ENCODE measurements at places on chromosomes 3 and 15. TPM values are rescaled to one million over a fixed set of nuclear protein-coding genes. Genes with fewer than 3 reads are reported as not detected.
A peak's percentile ranks its signal among the peaks of the same experiment; 100 is the strongest.

The PPP4R2 gene
- 68.0 TPM for total RNA-seq

The YEATS2 gene
- total RNA-seq: 19.0 TPM

DNA sequence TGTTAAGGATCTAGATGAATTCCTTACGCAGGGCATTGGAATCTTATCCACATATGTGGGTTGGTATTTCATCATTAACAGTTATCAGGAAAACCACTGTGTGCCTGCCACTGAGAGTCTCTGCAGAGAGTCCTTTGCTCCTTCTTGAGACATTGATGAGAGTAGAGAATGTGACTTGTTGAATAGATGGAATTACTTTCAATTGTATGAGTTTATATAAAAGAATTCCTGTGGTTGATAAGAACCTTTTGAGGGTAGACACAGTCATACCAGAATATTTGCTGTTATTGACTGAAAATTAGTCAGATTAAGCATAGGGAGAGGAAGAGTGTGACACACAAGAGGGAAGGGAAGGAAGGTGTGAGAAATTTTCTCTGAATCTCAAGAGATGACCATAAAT is 30.8 kb downstream of the ARHGEF26 start:
- no peak for DNase-seq

DNA sequence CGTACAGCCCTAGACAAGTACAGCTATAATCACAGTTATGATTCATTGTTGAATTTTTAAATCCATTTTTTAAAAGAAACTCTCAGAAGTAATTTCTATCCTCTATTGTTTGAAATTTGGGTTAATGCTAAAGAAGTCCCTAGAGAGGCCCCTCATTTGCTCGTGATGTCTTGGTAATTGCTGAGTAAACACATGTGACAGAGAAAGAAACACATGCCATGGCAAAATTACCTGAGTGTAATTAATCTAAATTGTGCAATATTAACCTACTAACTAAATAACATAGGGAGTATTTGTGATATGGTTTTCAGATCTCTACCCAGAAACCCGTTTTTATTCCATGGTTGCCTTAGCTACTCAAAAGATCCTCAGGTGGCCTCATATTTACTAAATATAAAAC is 10.8 kb downstream of the NEK10 start:
- no peak for DNase-seq

The ITIH4 gene
- 0.68 TPM for total RNA-seq

The KIF7 gene
- total RNA-seq: 26.1 TPM

- DNase-seq: no peak
Measured at GRCh38 chr3:4398941-4399245, 68.2 kb downstream of the SUMF1 start.

The QRICH1 gene
- 110 TPM for total RNA-seq

DNA sequence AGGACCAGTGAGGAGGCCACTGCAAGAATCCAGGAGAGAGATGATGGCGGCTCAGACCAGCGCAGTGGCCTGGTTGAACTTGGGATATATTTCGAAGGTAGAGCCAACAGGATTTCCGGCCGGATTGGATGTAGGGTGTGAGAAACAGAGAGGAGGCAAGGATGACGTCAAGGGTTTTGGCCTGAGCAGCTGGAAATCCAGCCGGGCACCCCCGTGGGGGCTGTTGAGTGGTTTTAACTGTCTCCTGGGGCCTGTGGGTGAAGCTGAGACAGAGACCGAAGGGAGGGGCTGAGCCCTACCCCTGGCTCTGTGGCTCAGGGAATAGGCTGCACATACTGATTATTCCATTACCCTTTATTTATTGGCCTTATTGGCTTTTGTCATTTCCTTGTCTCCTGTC is 45.7 kb downstream of the EXOG start:
- DNase-seq: no peak

The INSYN1 gene
- total RNA-seq: 1.2 TPM

DNA sequence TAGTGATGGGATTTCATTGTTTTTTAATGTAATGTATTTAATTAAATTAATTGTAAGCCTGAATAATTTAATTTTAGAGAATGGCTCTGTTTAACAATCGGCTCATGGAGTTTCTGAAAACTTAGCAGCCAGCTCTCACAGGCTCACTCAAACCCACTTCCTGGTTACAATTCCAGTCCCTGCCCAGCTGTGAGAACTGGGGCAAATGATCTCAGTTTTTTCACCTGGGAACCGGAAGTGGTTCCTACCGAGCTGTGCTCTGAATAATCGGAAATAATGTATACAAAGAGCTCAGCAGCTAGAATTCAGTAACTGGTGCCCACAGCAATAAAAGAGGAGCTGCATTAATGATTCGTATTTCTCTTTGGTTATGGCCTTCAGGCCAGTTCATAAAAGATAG is 244.3 kb upstream of the MCTP2 start:
- DNase-seq: no peak

- no peak for DNase-seq
Measured at GRCh38 chr3:33089515-33089914, 7.4 kb downstream of the GLB1 start.

The FBXL2 gene
- total RNA-seq: 11.8 TPM

The ACTC1 gene
- total RNA-seq: 22.1 TPM

DNA sequence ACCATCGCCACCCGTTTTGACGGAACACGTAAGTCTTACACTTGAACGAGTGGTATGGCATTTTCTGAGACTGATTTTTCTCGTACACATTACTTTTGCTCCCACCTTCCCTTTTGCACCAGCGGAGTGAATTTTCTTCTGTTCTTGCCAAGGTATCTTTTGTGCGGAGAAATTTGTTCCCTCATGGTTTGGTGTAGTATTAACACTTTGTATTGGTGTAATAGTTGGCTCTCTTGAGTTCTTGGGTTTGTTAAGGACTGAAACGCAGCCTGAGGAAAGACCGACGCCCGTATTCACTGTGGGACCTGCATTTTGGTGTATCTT is 420 bp downstream of the KCNH8 start:
- DNase-seq: no peak

DNA sequence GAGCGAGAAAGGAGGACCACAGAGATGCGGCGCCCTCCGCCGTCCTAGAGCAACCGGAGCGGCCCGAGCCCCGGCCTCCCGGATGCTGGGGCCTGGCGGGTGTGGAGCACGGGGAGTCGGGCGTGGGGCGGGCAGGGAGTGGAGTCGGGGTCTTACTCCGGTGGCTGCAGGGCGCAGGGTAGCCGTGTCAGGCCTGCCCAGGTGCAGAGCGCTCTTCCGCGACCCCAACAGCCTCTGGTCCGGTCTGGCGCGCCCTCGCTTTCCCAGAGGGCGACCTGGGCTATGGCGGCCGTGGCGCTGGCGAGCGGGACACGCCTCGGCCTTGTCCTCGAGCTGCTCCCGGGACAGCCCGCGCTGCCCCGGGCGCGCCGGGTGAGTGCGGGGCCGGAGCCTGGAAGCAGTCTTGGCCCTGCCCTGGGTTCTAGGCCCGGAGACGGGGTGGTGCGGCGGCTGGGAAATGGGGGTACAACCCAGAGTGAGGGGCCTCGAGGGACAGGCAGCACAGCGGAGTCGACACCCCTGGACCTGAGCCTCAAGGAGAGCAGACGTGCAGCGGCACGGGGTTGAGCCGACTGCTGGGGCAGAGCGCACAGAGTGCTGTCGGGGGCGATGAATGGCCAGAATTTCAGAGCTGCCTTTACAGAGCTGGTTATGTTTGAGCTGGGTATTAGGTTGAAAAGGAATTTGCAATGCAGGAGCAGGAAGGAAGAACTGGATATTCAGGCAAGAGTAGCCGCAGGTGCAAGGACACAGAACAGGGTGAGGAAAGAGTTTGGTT is at the start of gene ZNF662:
Gene ZNF662, plus strand, starts transcription at position 73 of the 778 bp plus-strand sequence. CDS start 1,973 bp downstream, outside the sequence.
- no peak for DNase-seq

DNA sequence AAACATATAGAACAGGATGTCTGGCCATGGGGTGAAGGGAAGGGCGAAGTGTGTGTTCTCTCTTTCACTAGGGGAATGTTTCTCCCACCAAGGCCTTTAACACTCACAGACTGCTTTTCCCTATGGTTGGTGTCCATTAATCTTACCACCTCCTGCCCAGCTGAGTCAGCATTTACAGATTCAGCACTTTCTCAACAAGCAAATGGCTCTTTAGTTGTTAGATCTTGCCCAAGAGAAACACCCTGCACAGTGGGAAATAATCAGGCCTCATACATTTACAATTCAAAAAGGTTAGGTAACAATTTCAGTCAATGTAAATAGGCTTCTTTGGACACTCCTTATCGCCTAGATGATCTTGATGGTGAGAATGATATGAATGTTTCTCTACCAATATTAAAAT is 418.2 kb downstream of the EPHA3 start:
- DNase-seq: no peak

- DNase-seq: no peak
Measured at GRCh38 chr3:30581067-30581585, 25.3 kb upstream of the TGFBR2 start.

GRCh38 chr3:143584474-143584873 is 263.8 kb downstream of the SLC9A9 start:
- DNase-seq: no peak

The EOMES gene
- not detected for total RNA-seq

The PLA1A gene
- not detected for total RNA-seq

The PRR23C gene
- total RNA-seq: not detected

- no peak for DNase-seq
Measured at GRCh38 chr3:48423241-48423882, 6.5 kb downstream of the PLXNB1 start.

DNA sequence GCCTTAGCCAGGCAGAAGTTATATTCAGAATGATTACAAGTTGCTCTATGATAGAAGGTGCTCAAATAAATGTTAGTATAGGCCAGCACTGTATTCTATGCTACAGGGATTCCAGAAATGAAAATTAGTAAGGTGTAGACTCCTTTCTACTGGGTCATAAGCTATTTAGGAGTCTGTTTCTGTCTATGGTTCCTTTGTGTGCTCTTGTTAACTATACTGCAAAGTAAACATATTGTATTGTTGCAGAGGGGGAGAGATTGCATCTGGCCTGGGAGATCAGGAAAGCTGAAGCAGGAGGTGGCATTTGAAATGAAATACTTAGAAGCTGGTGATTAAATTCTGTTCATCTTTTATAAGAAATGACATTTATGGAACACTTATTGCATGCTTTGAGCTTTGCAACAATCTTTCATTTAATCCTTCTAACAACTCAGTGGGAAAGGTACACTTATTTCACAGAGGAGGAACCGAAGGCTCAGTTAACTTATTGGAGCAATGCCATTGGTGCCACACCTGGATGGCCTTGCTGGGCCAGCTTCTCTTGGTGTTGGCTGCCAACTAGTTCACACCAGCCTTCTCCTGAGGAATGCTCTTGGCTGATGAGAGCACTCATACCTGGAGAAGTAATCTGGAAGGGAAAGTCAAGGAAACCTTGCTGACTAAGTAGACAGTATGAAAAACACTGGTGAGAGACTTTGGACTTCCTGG is 39.1 kb downstream of the ABHD5 start:
- no peak for DNase-seq

GRCh38 chr15:74709011-74709410 is 13.2 kb upstream of the EDC3 start:
- no peak for DNase-seq

GRCh38 chr3:9778143-9779074 is 8.7 kb upstream of the CAMK1 start:
- DNase-seq: peak; percentile 65

- DNase-seq: no peak
Measured at GRCh38 chr3:99921986-99922385, 104.3 kb downstream of the CMSS1 start.

- DNase-seq: no peak
Measured at GRCh38 chr3:125140818-125141595, 71.5 kb downstream of the SLC12A8 start.

The FAM98B gene
- 41.1 TPM for total RNA-seq

GRCh38 chr3:59424268-59425010 is 374.6 kb upstream of the CFAP20DC start:
- DNase-seq: no peak

DNA sequence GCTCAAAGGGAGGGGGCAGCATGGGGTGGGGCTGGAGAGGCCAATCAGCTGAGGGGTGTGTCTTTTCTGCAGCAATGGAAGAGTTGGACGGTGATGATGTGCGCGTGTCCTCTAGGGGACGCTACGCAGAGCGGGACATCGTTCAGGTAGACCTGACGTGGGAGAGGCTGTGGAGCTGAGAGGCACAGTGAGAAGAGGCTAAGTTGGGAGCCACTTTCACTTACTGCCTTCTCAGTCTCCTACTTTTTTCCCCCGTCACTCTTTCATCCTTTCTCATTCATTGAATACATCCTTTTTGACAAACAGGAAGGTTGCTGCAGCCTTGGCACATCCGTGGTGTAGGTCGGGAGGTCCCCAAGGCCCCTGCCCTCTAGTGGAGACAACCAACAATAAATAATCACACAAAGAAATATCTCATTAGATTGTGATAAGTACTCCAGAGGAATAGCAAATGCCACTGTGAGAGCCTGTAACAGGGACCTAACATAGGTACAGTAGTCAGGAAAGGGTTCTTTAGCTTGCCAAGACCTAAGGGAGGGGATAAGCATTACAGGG is 4.4 kb upstream of the BRPF1 start:
- DNase-seq: no peak

- no peak for DNase-seq
Measured at GRCh38 chr15:26841514-26841913, 25.3 kb upstream of the GABRA5 start.

GRCh38 chr3:194610689-194611088 is 22.5 kb downstream of the TMEM44 start:
- DNase-seq: no peak

The CCR8 gene
- not detected for total RNA-seq

DNA sequence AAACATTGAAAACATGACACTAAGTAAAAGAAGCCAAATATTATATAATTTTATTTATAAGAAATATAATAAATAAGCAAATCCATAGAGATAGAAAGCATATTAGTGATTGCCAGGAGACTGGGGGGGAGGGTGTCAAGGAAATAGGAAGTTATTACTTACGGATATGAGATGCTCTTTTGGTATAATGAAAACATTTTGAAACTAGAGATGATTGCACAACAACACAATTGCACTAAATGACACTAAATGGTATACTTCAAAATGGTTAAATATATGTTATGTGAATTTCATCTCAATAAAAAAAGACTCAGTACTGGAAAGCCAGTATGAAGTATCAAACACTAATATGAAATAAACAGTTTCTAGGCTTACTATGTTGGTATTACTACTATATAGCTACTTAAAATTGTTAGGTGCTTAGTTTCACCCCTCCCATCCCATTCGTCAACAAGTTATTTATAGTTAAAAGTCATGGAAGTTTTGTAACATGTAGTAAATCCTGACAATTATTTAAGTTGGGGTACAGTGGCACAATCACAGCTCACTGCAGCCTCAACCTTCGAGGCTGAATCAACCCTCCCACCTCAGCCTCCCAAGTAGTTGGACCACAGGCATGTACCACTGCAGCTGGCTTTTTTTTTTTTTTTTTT is 43.7 kb downstream of the STAG1 start:
- DNase-seq: no peak

The GOLGA8T gene
- total RNA-seq: not detected

GRCh38 chr3:162538491-162538890 is 1041.9 kb downstream of the OTOL1 start:
- DNase-seq: no peak
